ENCODE measurements at places on chromosomes 1 and 21.

DNA sequence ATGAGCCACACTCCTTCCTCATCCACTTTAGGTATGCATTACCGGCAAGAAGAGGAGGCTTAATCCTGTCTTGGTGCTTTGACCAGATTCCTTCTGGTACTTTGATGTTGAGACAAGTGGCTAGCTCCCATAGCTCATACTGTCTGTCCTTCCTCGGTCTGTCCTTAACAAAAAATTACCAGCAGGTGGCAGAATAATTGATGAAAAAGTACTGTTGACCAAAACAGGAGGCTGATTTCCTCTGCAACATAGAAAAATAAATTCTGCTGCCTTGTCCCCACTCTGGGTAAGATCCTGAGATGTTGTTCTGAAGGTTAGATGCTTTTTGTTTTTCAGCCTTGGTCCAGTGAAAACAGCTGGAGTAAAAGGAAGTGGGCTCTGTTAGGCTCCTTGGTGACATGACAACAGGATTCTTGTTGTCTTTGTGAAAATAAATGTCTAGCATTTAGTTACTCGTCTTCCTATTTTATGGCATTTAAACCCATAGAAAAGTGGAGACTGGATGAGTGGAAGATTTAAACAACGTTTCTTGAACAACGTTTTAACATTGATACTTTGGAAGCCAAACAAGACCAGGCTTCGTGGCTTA, 11.2 kb upstream of the HJV start:
- no peak for DNase-seq

DNA sequence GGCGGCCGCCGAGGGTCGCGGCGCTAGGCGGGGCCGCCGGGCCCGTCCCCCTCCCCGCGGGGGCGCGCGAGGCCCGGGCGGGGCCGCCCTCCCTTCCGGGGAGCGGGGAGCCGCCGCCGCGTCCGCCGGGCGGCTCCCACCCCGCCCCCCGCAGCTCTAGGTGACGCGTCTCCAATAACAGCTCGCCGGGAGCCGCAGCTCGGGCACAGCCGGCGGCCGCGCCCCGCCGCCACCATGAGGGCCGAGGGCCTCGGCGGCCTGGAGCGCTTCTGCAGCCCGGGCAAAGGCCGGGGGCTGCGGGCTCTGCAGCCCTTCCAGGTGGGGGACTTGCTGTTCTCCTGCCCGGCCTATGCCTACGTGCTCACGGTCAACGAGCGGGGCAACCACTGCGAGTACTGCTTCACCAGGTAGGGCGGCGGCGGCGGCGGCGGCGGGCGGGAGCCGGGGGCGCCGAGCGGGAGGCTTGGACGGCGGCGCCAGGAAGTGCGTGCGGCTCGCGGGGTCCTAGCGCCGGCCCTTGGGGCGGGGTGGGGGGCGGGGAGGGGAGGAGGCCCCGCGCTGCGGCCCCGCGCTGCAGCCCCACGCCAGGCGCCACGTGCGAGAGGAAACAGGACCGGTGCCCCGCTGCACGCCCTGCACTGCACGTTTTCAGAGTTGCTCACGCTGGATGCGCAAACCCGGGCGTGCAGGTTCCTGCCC, at the start of gene SMYD2:
Gene SMYD2 (plus strand): TSS at position 139 of the 699 bp plus-strand sequence. CDS start 96 bp downstream, at position 235.
- DNase-seq: peak; percentile 53

GRCh38 chr1:172845371-172845770, 186.5 kb downstream of the FASLG start:
- DNase-seq: peak; percentile 78

GRCh38 chr1:167331650-167332049, 111.0 kb downstream of the POU2F1 start:
- no peak for DNase-seq

DNA sequence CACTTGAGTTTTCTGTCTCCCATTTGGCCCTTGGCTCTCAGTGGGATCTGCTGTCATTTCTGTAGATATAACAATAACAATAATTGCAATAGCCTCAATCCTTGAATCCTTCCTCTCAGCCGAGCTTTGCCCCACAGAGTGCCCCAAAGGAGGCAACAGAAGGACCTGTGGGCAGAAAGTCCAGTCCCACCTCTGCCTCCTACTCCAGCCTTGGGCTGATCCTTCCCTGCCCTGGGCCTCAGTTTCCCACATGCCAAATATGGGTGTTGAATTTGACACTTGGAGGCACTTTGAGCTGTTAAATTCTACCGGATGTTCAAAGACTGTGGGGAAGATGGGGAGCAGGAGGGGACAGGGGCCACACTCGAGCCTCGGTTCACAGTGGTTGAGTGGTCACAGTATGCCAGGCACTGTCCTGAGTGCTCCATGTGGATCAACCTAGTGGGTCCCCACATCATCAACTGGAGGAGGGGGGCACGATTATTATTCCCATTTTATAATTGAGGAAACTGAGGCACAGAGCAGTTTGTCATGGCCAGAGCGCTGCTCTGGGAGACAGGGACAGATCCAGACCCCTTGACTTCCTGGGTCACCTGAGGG, 307.1 kb downstream of the MATN1 start:
- no peak for DNase-seq

GRCh38 chr1:165259236-165259635, 97.3 kb downstream of the LMX1A start:
- no peak for DNase-seq

- no peak for DNase-seq
Measured at GRCh38 chr1:6637770-6638169, 13.1 kb downstream of the THAP3 start.

DNA sequence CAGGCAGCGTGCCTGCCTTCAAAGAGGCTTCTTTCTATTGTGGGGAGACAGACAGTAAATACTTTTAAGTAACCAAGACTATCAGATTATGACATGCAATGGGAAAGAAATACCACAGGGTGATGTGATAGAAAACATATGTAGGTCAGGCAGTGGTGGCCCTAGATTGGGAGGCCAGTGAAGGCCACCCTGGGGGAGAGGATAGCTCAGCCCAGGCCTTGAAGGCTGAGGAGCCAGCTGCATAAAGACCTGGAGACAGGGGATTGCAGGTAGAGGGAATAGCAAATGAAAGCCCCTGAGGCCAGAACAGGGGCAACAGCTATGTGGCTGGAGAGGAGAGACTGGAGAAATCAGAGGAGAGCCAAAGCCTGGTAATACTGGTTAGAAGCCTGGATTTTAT, 4.0 kb downstream of the SOX13 start:
- DNase-seq: no peak

- no peak for DNase-seq
Measured at GRCh38 chr1:106700211-106700610, 356.3 kb upstream of the PRMT6 start.

DNA sequence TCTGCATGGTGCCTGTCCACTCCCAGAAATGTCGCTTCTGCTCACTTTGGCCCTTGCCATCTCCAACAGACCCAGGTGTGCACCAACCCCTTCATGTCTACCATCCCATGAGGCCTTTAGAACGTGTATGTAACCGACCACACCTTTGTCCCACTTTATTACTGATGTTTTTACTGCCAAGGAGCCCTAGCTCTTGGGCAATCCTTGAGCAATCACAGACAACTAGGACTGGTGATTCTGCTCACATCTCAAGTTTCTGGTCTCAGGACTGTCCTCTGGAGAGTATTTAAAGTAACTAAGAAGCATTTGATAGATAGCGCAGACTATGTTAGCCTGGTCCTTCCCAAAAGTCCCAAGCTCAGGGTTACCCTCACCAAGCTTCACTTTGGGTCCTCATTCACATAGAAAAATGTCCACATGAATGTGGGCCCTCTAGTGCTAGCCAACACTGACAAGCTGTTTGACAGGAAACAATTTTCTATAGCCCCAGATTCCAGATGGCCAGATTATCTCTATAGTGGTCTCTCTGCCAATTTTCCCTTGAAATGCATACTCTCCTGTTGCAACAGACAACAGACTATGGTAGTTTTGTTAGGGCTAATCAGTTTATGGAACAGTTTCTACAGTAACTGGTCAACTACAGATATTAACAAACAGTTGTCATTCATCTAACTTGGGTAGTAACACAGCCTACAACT, 6.9 kb upstream of the TMEM81 start:
- no peak for DNase-seq

DNA sequence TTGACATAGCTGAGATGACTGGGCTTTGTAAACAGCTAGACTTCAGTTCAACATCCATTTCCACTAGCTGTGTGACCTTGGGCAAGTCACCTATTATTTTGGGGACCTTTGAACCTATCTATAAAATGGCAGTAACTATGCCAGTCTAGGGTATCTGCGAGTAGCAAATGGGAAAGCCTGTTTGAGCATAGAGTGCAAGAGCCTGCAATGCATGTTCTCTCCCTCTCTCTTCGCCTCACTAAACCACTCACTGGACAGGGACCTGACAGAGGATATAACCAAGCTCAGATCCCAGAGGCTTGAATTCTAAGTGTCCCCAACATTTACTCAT, 39.7 kb downstream of the DPT start:
- DNase-seq: no peak
